ENCODE measurements at places on chromosomes 5 and 9.

DNA sequence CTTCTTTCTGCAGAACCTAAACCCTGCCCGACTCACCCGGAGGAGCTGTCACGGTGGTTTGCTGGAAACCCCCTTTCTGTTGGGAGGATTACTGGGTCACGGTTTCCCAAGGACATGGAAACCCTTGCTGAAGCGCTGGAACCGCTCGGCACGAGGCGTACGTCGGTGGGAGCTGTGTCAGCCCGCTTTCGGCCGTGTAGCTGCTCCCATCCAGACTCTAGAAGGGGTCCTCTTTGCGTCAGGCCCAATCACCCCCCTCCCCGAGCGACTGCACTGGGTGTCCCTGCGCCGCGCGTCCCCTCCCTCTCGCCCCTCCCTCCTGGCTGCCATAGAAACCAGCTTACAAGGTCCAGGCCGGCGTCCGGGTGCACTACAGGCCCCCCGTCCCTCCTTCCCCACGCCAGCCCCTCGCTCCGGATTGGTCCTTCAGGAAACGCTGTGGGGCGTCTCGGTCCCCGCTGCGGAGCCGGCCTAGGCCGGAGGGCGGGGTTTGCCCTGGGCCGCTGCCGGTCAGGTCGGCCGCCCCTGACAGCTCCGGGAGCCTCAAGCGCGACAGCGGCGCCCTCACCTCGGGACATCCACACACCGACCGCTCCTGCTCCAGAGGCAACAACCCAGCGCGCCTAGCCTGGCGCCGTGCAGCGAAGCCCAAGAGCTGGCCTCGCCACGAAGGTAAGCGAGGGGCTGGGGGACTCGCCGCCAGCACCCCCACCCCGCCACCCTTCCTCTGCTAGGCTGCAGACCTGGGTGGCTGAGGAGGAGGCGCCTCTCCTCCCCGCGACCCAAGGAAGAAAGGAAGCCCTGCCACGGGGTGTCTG lies at the start of gene NIM1K:
Gene NIM1K, plus strand, starts transcription at position 486 of the 818 bp plus-strand sequence. CDS start 53,551 bp downstream, outside the sequence.
- DNase-seq = no peak

DNA sequence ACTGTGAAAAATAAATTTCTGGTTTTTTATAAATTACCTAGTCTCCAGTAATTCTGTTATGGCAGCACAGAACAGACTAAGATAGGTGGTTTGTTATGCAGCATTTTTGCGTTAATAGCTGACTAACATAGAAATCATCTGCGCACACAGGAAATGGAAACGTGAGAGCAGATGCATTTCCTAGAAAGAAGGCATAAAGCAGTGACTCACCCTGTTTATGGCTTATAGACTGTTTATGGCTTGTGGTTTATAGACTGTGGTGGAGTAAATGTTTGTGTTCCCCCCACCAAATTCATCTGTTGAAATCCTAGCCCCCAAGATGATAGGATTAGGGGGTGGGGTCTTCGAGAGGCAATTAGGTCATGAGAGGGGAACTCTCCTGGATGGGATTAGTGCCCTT lies 18.3 kb upstream of the OSMR start:
- no peak for DNase-seq

- no peak for DNase-seq
Measured at GRCh38 chr9:33167084-33167971, at the start of gene B4GALT1. Gene B4GALT1 (minus strand): TSS chr9:33167336. CDS start chr9:33167169, 167 bp downstream.

- no peak for DNase-seq
Measured at GRCh38 chr9:114119242-114120191, 20.4 kb upstream of the KIF12 start.

DNA sequence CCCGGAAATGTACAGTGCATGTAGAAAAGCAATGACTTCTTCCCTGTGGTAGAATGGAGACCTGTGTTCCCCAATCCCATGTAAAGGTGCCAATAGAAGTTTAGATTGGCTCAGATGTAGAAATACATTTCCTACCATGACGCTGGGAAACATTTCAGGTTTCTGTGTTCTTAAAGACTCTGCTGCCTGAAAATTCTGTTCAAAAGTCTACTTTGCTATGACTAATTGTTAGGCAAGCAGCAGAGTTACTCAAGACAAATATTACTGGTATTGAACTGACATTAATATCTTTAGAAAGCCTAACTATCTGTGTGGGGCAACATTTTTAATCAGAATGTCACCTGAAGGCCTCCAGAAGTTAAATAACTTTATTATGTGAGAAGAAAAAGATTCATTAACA lies 75.5 kb upstream of the ELL2 start:
- DNase-seq = no peak

- DNase-seq = no peak
Measured at GRCh38 chr5:1853531-1853930, 29.2 kb downstream of the IRX4 start.

GRCh38 chr5:39665328-39665727 lies 240.5 kb upstream of the DAB2 start:
- no peak for DNase-seq

DNA sequence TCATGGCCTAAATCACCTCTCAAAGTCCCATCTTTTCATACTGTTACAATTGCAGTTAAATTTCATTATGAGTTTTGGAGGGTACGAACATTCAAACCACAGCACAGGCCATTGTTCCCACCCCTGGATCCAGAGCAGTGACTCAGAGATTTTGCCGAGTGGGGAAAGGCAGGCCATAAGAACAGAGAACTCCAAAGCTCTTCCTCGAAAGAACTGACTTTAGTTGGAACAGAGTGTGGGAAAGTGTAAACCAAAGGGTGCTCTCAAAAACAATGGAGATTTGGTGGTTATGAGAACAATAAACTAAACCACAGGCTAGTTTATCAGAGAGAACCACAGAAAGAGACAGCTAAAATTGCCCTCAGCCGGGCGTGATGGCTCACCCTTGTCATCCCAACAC lies 19.4 kb upstream of the GRPEL2 start:
- no peak for DNase-seq

DNA sequence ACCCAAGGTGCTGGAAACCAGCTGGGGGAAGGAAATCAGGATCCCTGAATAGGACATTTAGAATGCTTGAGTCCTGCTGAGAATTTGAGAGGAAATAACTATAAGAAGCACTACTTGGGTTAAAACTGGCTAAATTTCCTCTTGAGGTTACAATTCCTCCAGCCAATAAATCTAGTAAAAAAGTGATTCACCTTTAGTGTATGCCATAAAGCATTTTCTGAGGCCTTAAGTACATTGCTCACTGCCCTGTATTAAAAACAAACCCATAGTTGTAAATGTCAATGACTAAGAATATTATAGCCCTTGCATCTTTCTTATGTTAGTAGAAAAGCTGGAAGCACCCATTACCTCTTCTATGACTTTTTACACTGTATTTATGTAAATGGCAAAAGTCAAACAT lies 634.7 kb upstream of the ARRDC3 start:
- no peak for DNase-seq
